NCI-H1092 treated with DMSO at 0.1 percent for 48 hours (cell line): ENCODE measurements at places on chromosomes 3 and 15.
A peak's percentile ranks its signal among the peaks of the same experiment; 100 is the strongest.

- no peak for DNase-seq
These were observed 627.1 kb downstream of the NAALADL2 start for GRCh38 chr3:175486255-175486654.

DNA sequence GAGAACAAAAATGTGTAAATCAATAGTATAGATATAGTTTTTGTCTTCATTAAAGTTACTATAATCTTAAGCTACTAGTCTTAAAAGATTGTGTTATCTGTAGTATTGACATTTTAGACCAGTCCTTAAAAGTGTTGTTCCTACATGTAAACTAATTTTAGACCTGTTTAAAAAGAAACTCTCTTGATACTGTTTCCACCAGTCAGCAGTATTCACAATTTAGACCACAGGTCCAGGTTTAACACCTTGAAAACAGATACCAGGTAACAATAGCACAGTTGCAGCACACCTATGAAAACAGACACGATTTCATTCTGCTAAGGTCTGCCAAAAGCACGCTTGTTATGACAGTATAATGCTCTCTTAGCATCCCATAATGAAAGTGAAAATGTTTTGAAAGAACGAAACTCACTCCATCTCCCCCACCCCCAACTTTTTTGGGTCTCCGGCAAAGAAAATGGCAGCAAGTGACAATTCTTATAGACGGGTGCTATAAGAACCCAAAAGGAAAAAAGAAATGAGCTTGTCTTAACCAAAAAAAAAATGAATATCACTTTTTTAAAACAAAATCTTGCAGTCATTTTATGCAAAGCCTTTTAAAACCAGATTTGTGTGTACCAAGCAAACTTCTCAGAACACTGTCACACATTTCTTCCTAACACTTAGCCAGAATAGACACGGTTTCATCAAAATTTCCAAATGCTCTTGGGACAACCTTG is 1.6 kb downstream of the EIF4E3 start:
- DNase-seq, result no peak

GRCh38 chr3:123685780-123686179 is 100.9 kb upstream of the HACD2 start:
- no peak for DNase-seq

GRCh38 chr15:85825719-85826118 is 31.0 kb upstream of the KLHL25 start:
- no peak for DNase-seq

DNA sequence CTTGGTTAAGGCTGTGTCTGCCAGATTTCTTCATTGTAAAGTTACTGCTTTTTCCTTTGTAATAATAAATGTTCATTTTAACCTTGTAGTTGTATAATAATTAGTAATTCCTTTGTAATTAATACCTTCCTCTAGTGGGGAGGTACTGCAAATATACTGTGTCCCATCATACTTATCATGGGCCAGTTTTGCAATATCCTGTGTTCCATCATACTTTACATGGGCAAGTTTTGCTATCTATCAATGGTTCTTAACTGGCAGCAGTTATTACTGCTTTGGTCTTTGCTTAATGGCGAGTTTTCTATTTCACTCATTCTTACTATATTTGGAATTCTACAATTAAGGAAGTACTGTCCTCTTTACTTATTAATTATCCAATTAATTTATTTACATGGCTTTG is 10.6 kb downstream of the ATP2C1 start:
- DNase-seq, result no peak

DNA sequence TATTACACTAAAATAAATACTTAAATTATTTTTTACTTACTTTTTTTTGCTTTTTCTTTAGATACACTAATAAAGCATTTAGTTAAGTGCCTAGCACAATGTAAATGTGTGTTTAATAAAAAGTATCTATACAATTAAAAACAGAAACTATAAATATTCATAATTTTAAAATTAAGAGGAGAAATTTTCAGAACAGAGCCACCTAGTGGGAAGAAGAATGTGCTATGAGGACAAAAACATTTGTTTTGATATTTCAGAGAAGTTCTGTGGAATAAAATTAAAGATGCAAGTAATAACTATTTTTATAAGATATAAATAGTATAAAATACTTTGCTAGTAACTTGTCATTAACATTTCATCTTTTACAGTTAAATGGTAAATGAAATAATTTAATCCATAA is 33.6 kb upstream of the PLSCR5 start:
- DNase-seq, result no peak

DNA sequence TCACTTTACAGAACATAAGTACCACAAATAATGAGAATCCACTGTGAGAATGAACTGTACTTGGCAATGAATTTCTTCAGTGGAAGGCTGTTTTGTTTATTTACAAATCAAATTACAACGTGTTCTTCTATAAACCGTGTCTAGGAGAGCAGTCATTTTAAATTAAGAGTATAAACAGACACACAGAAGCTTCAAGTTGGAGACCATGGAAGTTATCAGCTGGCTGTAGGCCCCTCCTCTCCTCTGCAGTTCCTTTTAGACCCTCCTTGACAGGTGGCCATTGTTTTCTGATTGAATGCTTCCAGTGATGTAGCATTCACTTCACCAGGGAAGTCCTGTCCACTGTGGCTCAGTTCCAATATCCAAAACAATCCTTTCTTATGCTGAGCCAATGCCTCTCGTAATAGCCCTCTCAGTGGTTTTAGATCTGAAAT is 7.3 kb upstream of the MAPK6 start:
- peak; percentile 74 for DNase-seq

- DNase-seq, result no peak
These were observed 772.7 kb downstream of the ROBO1 start for GRCh38 chr3:78995087-78995486.

DNA sequence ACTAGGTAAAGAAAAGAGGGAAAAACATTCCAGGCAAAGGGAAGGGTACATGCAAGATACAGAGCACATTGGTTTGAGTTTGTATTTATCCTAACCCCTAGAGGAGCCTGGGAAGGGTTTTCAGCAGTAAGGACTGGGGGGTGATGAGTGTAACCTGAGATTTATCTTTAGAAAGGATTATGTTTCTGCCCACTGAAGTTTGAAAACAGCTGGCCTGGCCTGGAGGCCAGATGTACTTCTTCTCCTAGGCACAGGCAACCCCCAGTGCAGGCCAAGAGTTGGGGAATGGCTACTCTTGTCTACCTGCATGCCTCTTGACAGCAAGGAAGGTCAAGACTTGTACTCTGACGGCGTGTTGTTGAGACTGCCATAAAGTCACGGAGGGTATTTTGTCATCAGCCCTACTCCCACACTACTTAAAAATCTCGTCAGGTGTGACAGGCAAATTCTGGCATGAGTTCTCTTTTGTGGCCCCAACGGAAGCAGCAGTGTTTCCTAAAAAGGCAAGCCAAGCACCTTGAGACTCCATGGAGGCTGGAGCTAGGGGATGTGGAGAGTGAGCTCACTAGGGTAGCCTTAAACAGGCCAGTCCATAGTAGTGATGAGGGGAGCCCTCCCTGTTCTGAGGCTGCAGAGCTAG is 241.5 kb upstream of the WNT5A start:
- DNase-seq, result no peak

GRCh38 chr3:46365737-46366524 is 4.8 kb upstream of the CCR5 start:
- DNase-seq, result no peak

DNA sequence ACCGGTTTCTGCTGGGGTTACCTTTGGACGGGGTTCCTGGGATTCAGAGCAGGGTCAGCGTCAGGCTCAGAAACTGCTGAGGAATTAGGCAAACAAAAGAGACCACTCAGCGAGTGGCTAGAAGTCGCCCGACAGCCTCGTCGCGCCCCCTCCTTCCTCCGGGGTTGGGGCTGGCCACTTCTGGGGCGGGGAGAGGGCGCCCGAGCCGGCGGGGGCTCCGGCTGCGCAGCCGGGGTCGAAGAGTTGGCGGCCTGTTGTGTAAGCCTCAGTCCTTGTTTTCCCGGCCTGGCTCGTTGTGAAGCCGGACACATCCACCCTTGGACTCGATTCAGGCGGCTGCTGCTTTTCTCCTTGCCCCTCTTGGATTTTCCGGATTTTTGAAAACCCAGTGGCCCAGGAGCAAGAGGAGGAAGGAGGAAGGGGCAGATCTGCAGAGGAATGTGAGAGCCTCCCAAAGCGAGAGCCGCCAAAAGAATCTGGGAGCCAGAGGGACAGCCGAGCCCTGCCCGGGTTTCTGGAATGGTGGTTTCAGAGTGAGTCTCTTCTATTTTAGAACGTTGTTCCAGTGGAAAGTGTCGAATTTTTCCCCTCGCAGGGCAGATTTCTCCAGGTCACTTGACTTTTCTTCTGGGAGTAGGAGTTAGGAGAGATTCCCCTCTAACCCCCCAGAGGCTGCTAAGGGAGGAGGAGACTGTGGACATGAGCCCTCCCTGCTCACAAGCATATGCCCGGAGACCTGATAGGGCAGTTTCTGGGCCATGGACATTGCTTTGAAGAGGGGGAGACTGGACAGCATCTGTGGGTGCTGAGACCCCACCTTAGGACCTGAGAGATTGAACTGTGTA is 666 bp downstream of the SNX33 start:
- DNase-seq, result no peak

GRCh38 chr3:129211345-129211744 is 27.6 kb upstream of the CNBP start:
- DNase-seq, result no peak

DNA sequence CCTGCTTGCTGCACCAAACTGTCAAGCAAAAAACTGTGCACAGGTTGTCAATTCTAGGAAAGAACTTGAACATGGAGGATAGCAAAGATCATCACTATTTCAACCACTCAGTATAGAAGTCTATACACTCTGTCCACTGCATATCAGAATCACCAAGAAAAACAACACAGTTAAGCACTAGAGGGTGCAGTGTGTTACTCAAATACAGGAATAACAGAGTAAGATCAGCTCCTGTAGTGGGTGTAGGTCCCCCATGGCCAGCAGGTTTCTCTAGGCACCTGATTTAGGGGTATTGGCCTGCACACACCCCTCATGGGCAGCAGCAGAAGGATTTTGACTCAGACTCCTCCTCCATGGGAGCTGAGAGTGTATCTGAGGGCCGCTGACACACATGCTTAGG is 464.1 kb downstream of the EPHA6 start:
- DNase-seq, result peak; percentile 44

DNA sequence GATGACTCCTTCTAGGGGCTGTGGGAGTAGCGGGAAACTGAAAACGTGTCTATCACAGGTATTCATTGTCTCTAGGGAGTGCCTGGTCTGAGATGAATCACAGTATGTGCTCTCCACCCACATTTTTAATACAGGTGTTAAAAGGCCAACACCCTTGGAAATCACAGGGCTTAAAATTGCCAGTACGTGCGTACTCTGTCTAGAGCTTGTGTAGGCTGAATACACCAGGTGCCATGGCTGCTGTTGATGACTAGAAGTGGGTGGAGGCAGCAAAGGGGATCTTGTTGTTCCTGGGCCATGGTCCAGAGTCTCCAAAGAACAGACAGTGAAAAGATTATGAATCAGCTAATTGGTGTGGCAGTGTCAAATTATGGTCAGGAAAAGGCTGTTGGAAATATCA is 35.1 kb upstream of the P3H2 start:
- DNase-seq, result no peak

GRCh38 chr3:191235331-191236314 is 36.6 kb downstream of the OSTN start:
- no peak for DNase-seq
